RWPE1 (cell line): ENCODE measurements at places on chromosomes 16 and 17.

GRCh38 chr16:69632828-69633227 is 67.1 kb downstream of the NFAT5 start:
- no peak for DNase-seq

DNA sequence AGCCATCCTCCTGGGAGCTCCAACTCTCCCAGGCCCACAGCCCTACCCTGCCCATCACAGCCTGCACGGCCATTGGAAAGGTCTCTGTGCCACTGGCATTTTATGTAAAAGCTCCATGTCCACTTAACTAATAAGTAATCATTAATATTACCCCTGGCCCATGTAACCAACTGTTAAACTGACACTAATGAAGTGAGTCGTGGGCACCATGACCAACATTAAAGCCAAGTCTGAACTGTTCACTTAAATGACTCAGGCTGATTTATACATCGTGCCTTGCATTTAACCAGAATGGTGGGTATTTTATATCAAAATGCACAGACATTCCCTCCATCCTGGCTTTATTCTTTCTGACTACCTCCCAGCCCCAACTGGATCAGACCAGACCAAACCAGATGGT is 229.3 kb downstream of the SOX9 start:
- DNase-seq: no peak

- DNase-seq: no peak
Measured at GRCh38 chr16:59573528-59574271, 839.6 kb upstream of the GOT2 start.

- no peak for DNase-seq
Measured at GRCh38 chr16:75345711-75346110, 87.6 kb downstream of the CFDP1 start.

- DNase-seq: no peak
Measured at GRCh38 chr16:86317813-86318650, 192.3 kb upstream of the FOXF1 start.
